Activated naive CD8-positive, alpha-beta T cell treated with anti-CD3 and anti-CD28 coated beads for 36 hours (primary cell): ENCODE measurements at places on chromosomes 5 and 9. TPM values are rescaled to one million over a fixed set of nuclear protein-coding genes. Genes with fewer than 3 reads are reported as not detected.
A peak's percentile ranks its signal among the peaks of the same experiment; 100 is the strongest.

RETREG1 gene
- 25.1 TPM for total RNA-seq

FCN1 gene
- not detected for total RNA-seq

TRIM7 gene
- total RNA-seq: 0.62 TPM

GLE1 gene
- total RNA-seq: 45.8 TPM

RFK gene
- 11.9 TPM for total RNA-seq

DNA sequence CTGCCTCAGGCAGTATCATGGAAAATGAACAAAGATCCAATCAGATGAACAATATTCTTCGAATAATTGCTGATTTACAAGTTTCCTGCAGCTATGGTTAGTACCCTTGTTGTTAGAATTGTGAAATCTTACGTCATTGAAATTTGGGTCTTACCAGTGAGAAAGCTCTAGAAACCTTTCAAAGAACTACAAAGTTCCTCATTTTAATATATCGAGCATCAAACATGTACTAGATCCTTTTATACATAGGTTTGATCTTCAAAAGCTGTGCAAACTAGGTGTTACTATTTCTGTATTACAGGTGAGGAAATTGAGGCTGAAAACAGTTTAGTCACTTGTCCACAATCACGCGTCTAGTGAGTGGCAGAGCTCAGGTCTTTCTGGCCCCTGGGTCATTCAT, 43.7 kb upstream of the ANGPTL2 start:
- DNase-seq: no peak

- DNase-seq: no peak
Observed at GRCh38 chr9:16659096-16659495, 211.4 kb downstream of the BNC2 start.

GRCh38 chr5:116553366-116553765, 21.3 kb downstream of the SEMA6A start:
- no peak for DNase-seq

DNA sequence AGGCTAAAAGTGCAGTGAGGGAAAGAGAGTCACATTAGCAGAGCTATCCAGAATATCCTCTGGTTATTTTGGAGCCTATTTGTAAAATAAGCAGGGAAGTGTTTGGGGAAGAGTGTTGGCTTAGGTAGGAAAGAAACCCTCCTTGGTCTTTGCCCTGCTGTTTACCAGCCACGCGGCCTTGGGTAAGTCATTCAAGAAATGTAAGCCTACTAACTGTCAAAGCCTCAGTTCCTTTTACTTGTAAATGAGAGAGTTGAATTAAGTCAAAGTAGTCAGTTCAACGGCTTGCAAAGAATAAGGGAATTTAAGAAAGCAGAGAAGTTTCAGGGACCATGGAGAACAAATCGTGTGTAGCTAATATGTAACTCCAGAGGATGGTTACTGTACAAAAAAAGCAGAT, 75.8 kb upstream of the TNC start:
- no peak for DNase-seq

DNA sequence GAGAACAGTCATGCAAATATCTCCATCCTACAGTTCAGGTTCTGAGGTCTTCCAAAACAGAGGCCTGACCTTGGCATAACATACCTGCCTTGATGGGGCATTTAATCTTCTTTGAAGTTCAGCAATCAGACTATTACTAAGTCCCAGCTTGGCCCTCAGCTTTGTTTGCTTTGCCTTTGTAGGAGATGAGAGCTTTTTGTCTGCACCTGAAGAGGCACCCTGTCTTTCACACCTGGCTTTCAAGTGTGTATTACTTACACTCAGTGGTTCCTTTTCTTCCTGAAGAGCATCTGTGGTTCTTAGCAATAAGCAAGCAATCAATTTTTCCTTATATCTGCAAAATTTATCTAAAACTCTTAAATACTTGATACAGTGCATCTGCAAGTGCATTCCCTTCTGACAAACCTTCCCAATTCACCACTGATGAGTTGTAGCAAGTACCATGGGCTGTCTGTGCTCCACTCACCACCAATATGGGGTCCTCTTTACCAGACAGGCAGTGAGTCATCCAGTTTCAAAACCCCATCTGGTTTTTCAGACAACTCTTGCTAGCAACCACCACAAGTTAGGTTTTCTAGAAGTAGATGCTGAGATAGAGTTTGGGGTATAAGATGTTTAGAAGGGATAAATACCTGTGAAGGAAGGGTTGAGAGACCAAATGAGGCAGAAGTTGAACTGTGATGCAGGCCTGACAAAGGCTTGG, 100.2 kb downstream of the HINT1 start:
- peak; percentile 6 for DNase-seq

DNA sequence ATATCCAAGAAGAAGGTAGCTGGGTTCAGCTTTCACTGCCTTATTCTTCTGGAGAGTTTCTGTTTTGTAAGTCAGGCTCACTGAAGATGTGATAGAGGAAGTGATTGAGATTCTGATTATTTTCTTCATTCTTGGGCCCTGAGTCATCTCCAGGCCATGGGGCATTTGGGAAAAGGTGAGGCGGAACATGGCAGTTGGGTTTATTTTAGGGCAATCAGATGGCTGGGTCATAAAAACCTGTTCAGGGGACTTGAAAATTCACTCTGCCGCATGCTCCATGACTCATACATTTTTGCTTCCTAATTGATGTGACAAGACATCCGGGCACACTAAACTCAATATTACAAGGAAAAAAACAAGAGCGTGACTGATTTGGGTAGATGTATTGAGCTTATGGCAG, 265.7 kb upstream of the KLF4 start:
- DNase-seq: no peak

DNA sequence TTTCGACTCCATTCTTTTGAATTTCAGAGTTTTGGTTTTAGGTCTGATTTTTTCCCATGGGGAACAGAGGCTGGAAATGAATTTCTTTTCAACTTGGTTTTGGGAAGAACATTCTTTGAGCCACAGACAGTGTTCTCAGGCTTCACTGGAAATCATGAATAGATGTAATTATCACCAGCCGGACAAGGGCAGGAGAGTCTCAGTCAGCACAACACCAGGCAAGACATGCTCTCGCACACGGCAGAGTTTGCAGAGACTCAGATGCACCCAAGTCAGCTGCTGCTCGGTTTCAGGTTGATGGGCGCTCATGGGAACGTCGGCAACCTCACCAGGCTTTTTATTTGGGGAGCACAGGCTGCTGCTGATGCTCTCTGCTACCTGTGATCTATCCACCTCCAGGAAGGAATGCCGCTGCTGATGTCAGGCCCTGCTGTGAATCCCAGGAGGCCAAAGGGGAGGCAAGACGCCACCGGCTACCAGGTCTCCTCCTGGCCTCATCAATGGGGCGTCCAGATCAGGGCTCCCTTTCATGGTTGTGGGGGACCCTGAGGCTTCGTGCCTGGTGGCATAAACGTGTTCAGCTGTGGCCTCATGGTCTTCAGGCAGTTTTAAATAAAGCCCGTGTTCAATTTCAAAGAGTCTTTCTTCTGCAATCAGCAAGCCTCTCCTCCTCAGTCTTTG, 332.3 kb upstream of the IRX4 start:
- DNase-seq: no peak

DNA sequence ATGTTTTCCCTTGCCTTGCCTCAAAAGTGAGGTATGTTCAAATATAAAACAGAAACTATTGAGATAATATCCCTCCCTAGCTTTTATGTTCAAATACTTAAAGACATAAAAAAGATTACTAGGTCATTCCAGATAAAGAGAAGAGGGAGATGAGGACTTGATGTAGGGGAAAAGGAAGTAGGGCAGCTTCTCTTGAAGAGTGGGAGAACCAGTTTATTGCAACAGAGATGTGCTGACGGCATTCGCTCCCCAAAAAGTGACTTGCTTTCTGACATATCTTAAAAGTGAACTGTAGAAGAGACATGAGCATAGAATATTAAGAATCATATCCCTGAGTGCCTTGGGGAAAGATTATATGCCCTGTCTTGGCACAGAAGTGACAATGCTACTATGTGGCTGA, 330.2 kb upstream of the NREP start:
- no peak for DNase-seq

GRCh38 chr5:158246661-158247060, 387.7 kb upstream of the CLINT1 start:
- no peak for DNase-seq

- no peak for DNase-seq
Observed at GRCh38 chr9:41229408-41230401, 40.6 kb upstream of the ZNG1F start.

GRCh38 chr5:19406576-19407365, 581.2 kb downstream of the CDH18 start:
- DNase-seq: no peak

GRCh38 chr9:124481115-124481514, 26.1 kb downstream of the NR5A1 start:
- DNase-seq: no peak

DNA sequence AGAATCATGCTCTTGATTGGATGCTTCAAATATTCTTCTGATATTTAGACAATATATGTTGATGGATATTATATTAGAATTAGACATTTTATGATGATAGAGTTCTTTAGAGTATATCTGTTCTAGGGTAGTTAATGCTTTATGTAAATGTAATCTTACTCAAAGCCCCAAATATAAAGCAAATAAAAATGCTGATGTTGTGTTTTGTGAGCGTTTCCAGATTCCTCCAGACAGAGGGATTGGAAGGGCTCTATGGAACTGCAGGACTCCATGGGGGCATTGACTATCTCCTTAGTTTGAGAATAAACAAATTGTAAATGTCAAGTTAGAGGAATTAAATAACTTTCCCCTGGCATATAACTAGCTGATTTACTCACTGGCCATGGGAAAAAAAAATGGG, 184.5 kb downstream of the MRPS30 start:
- DNase-seq: no peak

DNA sequence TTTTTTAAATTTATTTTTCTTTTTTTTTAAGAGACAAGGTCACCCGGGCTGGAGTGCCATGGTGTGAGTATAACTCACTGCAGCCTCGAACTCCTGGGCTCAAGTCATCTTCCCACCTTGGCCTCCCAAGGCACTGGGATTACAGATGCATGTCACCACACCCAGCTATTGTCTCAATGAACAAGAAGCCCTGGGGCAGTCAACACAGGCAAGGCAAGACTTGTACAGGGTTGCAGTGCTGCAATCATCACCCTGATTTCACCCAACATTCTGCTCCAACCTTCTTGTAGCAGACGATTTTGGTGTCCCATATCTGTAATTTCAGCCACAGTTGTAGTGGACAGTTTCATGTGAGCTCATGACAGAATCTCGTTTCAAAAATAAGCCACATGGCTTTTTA, 205.8 kb upstream of the KIF2A start:
- DNase-seq: no peak

- DNase-seq: peak; percentile 15
Observed at GRCh38 chr9:132162764-132163456, 1.1 kb downstream of the NTNG2 start.

- no peak for DNase-seq
Observed at GRCh38 chr5:86974955-86975354, 292.7 kb upstream of the RASA1 start.
